Uterus (tissue), 4 donors: ENCODE measurements at places on chromosomes 7 and 10. TPM values are rescaled to one million over a fixed set of nuclear protein-coding genes. Genes with fewer than 3 reads are reported as not detected.

DNA sequence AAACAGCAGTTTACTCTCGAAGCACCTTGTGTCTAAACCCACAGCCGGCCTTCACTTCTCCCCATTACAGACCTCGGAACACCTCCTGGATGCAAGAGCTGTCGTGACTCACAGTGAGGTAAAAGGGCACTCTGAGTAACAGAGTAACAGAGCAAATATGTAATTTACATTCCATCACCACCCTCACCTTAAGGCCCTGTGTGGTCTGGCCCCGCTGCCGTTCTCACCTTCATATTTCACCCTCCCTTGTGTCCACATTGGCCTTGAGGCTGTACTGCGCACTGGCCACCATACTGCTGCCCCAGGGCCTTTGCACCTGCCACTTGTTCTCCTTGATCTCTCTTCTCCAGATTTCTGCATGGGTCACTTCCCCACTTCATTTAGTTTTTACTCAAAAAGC lies 12.6 kb downstream of the FFAR4 start:
- H3K27me3 ChIP-seq, result no peaks in the 10 kb centered on the region
- no peaks in the 10 kb centered on the region for H3K4me1 ChIP-seq
- no peak overlapping the region for H3K27ac ChIP-seq
- DNase-seq, result no peak
- H3K36me3 ChIP-seq, result no peaks in the 10 kb centered on the region

- H3K27ac ChIP-seq, result no peak overlapping the region
- no peaks in the 10 kb centered on the region for H3K4me1 ChIP-seq
- no peak for DNase-seq
- no peaks in the 10 kb centered on the region for H3K27me3 ChIP-seq
- peak overlapping the region; percentile 70 for H3K4me3 ChIP-seq
- H3K36me3 ChIP-seq, result no peaks in the 10 kb centered on the region
Observed at GRCh38 chr10:26858707-26859034, 2.1 kb downstream of the ABI1 start.

DNA sequence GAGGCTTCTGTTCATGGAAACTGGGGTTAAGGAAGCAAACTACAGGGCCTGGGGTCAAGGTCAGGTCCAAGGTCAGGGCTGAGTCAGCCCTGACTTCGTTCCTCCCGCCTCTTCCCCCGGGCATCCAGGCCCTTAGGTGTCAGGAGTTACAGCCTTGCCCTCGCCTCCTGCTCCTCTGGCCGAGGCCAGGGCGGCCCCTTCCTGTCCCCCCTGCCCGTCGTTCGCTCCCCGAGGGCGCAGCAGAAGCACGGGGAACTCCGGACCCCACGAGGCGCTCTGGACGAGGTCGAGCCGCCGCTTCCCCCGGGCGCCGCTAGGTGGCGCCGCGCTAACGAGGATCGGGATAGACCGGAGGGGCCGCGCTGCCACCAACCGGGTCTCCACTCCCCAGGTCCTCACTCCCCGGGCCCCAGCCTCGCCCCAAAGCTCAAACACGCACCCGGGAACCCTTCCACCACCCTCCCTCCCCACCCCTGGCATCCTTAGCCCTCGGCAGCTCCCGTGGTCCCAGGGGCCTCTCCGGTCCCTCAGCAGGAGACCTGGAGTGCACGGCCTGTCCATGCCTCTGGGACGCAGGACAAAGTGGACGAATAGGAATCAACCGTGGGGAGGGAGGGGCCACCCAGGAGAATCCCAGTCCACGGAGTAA lies 59.2 kb upstream of the MYL10 start:
- H3K27me3 ChIP-seq, result no peaks in the 10 kb centered on the region
- peak; percentile 78 for DNase-seq
- no peak overlapping the region for H3K4me3 ChIP-seq
- no peaks in the 10 kb centered on the region for H3K36me3 ChIP-seq
- peaks cover 5% of the 10 kb centered on the region for H3K4me1 ChIP-seq

DNA sequence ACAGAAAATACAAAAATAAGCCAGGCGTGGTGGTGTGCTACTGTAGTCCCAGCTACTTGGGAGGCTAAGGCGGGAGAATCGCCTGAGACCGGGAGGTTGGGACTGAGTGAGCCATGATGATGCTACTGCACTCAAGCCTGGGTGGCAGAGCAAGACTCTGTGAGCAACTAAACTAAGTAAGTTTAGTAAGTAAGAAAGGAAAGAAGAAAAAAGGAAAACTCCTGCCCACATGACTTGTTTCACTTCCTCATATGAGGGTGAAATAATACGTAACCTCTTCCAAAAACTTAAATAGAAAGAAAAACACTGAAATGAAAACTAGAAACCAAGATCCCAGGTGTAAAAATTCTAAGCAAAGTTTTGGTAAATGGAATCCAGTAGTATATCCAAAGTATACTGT lies 79.6 kb downstream of the LARP4B start:
- H3K4me1 ChIP-seq, result no peaks in the 10 kb centered on the region
- H3K27me3 ChIP-seq, result no peaks in the 10 kb centered on the region
- DNase-seq, result no peak
- H3K27ac ChIP-seq, result no peak overlapping the region
- no peaks in the 10 kb centered on the region for H3K36me3 ChIP-seq
- H3K4me3 ChIP-seq, result no peak overlapping the region

DNA sequence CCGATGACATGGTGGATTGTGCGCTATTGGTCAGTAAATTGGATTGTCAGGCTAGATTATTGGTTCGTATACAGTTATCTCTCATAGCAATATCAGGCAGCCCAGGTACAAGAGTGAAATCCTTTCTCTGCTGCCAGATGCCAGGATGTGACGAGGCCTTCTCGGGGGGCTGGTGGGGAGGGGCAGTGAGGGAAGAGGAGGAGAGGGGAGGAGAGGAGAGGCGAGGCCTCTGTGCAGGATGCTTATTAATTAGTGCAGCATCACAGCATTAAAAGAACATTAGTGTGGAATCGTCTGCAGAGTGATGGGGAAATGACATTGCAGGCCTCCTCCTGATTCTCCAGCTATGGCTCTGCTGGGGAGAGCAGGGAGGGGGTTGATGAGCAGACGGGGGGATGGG lies 30.5 kb upstream of the SLF2 start:
- H3K36me3 ChIP-seq, result no peaks in the 10 kb centered on the region
- no peak for DNase-seq
- no peaks in the 10 kb centered on the region for H3K27me3 ChIP-seq
- peak overlapping the region; percentile 73 for H3K27ac ChIP-seq
- no peak overlapping the region for H3K4me3 ChIP-seq
- H3K4me1 ChIP-seq, result peaks cover 4% of the 10 kb centered on the region

GRCh38 chr7:4836206-4836661 lies 25.6 kb downstream of the PAPOLB start:
- H3K27me3 ChIP-seq, result no peaks in the 10 kb centered on the region
- no peak overlapping the region for H3K4me3 ChIP-seq
- no peak overlapping the region for H3K27ac ChIP-seq
- no peaks in the 10 kb centered on the region for H3K4me1 ChIP-seq

DNA sequence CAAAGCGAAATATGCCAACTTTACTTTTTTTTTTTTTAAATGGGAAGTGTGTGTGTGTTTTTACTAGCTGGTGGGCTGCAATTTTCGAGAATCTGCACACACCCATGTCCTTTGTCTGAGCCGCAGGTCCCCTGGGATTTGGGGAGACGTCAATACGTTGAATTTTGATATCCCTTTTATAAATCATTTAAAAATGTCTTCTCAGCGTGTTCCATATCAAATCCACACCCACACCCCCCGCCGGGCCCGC lies 404 bp upstream of the FMC1 start:
- no peak for DNase-seq
- H3K4me3 ChIP-seq, result peak overlapping the region; percentile 96
- no peaks in the 10 kb centered on the region for H3K4me1 ChIP-seq
- no peaks in the 10 kb centered on the region for H3K36me3 ChIP-seq
- H3K27me3 ChIP-seq, result no peaks in the 10 kb centered on the region
- H3K27ac ChIP-seq, result peak overlapping the region; percentile 100

DNA sequence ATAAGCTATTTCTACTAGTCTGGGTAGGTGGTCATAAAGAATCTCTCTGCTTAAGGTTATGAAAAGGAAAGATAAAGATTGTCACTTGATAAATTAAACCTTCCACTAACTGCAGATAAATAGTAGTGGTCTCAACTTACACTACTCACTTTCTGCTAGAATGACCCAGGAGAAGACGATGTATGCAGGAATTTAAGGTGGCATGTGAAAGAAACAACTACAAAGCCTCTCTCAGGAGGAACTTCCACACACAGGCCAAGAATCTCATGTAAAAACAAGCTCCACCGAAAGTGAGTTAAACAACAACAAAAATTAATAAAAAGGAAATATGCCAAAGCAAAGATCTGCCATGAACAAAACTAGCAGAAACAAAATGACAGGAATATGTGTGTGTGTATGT lies 165.4 kb downstream of the CDC14C start:
- H3K36me3 ChIP-seq, result no peaks in the 10 kb centered on the region
- DNase-seq, result no peak
- H3K27ac ChIP-seq, result no peak overlapping the region
- no peaks in the 10 kb centered on the region for H3K4me1 ChIP-seq
- no peak overlapping the region for H3K4me3 ChIP-seq
- H3K27me3 ChIP-seq, result no peaks in the 10 kb centered on the region

DNA sequence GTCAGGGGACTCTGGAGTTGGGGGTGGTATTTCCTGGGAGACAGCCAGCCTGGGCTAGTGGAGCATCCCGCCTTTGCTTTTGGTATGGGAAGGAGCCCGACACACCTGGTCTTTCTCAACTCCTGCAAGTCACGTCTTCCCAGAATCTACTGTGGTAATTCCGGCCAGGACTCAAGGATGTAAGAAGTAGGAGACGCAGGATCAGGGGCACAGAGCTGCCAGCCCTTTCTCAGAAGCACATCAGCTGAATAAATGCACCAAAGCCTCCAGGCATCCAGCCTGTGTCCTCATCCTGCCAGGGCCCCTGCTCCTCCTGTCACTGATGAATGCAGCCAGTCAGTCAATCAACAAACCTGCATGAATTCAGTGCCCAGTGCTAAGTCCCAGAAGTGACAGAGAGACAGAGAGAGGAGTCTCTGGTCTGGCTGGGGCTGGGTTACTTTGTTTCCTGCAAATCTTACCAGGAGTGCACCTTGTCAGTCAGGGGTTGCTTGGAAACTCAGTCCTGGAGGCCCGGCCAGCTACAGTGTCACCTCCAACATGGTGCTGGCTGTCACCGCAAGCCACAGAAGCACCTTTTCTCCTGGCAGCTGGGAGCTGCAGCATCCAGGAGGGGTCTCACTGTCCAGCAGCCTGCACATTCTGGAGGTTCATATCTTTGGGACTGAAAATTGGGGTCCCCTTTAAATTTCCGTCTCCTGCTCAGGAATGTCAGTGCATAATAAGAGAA lies 101.8 kb downstream of the PTPRE start:
- H3K36me3 ChIP-seq, result no peaks in the 10 kb centered on the region
- DNase-seq, result no peak
- H3K27ac ChIP-seq, result no peak overlapping the region
- H3K4me3 ChIP-seq, result no peak overlapping the region

DNA sequence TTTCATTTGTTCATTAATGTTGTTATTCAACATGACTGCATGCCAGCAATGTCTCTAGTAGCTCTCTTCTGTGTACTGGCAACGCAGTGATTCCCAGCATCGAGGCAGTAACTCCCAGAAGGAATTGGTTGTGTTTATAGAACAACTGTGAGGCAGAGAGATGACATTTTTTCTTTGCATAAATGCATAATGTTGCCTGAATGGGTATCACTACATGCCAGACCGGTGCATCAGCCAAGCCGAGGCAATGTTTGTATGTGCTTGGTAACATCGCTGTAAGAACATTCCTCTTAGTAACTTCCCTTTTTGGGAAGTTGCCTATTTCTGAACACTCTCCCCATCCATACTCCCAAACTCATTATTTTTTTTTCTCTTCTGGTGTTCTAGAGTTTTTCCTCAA lies 182.9 kb downstream of the HTR7 start:
- DNase-seq, result no peak
- H3K27me3 ChIP-seq, result no peaks in the 10 kb centered on the region
- no peak overlapping the region for H3K27ac ChIP-seq
- H3K4me1 ChIP-seq, result no peaks in the 10 kb centered on the region
- no peak overlapping the region for H3K4me3 ChIP-seq

- peaks cover 3% of the 10 kb centered on the region for H3K4me1 ChIP-seq
- no peak for DNase-seq
- H3K27ac ChIP-seq, result no peak overlapping the region
- no peaks in the 10 kb centered on the region for H3K36me3 ChIP-seq
- H3K27me3 ChIP-seq, result no peaks in the 10 kb centered on the region
Observed at GRCh38 chr10:95284807-95285206, 6.0 kb downstream of the PDLIM1 start.

Gene FKBP14
- total RNA-seq, result 4.9 TPM

Gene NUTM2A
- total RNA-seq, result 1.1 TPM

Gene BUB3
- total RNA-seq, result 117 TPM

Gene NME8
- total RNA-seq, result not detected

Gene EBLN1
- total RNA-seq, result not detected

Gene ADIRF
- total RNA-seq, result 368 TPM

Gene NKX1-2
- not detected for total RNA-seq
